NCI-H226 (cell line): ENCODE measurements at places on chromosomes 3 and 15.
A peak's percentile ranks its signal among the peaks of the same experiment; 100 is the strongest.

DNA sequence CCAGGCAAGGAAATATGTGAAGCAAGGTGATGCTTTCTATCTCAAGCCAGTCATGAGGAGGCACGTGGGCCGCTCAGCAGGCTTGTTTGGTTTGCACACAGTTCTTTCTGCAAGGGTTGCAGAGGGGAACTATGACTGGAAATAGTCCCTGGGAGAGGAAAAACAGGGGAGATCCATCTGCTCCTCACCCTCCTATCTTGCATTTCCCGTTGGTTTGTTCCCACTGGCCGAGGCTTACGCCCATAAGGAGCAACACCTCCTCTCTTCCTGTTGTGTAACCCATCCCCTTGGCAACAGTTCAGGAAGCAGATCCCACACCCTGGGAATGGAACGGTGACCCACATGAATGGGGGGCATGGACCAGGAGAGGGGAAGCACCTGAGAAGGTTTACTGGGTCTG is 72.1 kb upstream of the MAGI1 start:
- peak; percentile 49 for DNase-seq

DNA sequence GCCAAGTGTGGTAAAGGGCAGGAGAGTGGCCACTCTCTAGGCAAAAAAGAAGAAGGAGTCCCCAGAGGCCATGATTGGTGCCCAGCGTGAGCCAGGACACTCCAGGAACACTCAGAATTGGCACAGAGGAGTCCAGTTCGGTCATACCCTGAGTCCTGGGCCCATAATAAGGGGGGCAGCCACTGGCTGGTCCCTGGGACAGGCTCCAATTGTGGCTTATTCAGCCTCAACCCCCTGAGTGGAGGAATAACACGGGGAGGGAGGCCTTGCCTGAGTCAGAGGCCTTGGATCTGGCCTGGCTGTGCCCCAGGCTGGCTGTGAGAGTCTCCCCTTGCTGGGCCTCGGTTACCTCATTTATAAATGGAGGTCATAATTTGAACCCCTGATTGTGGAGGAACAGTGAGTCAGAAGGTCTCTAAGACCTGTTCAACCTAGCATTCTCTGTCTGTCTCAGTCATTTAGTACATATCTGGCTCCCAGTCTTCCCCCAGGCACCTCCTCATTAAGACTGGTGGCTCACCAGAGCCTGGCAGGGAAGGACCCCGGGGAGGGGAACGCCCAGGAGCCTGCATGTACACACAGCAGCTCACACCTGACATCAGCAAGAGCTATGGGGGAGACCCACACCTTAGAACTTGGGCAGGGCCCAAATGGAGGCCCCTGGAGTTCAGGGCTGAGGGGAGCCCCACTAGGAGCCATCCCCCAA is 95.9 kb upstream of the ATP2B2 start:
- no peak for DNase-seq

GRCh38 chr3:48268936-48269561 is 28.1 kb downstream of the ZNF589 start:
- no peak for DNase-seq

- no peak for DNase-seq
Measured at GRCh38 chr3:12660196-12660595, 3.7 kb downstream of the RAF1 start.

DNA sequence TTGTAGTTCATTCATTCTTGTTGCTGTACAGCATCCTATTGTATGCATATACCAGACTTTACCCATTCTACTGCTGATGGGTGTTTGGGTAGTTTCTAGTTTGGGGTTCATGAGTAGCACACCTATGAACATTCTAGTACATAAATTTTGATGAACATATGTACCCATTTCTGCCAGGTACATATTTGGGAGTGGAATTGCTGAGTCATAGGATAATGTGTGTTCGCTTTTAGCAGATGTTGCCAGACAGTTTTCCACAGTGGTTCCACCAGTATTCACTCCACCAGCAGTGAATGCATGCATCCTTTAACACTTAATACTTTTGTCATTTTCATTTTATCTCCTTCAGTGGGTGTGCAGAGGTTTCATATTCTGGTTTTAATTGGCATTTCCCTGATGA is 3.4 kb upstream of the SCN5A start:
- DNase-seq: no peak

DNA sequence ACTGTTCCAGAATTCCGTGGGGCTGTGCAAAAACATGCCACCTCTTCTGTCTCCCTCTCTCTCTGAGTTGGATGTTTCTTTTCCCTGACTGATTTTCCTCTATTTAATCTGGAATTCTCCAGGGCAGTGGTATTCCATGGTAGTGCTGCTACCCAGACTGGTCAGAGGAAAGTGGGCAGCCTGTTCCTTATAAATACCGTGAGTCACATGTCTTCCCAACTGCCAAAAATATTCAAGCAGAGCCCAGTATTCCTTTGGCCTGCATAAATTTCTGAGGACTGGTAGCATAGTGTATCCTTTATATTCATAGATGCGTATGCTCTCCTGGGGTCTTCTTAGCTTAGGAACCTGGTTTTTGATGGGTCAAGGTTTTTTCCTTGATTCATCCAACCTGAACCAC is 40.9 kb downstream of the CEMIP start:
- DNase-seq: no peak

GRCh38 chr3:187120326-187120725 is 19.0 kb downstream of the RPL39L start:
- DNase-seq: no peak

DNA sequence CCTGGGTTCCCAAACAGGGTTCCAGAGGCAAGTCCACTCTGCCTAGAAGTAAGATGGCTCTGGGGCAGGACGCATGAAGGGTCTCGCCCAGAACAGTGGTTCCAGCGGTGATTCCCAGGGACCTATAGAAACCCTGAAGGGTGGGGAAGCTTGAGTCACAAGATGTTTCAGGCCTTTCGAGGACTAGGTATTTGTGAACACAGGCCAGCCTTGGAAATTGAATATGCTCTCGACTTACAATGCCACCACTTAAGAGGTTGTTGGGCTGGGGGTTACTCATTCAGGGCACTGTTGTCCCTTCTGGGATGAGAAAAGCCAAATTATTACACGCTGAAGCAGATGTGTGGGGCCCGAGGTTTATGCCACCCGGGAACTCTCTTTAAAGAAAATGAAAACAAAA is 152.0 kb downstream of the TJP1 start:
- no peak for DNase-seq

- no peak for DNase-seq
Measured at GRCh38 chr3:127590282-127590592, 296 bp downstream of the TPRA1 start.

DNA sequence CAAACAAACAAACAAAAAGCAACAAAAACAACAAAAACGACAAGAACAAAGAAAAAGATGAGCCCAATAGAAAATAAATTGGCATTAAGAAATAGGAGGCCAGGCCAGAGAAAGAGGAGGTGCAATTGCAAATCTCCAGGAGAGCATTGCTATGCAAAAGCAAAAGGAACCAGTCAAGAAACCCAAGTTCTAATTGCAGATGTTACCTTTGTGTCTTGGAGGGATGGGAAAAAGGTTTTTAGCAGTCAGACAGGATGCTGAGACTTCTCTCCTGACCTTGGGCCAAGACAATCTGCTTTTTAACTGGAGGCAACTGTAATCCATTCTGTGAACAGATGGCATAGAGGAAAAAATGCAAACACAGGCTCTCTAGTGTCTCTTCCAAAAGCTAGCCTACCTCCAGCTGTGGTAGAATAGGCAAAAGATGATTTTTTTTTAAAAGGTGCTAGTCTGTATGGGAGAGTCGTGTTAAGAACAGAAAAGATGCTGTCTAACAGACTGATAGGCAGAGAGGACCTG is 56.4 kb downstream of the LSAMP start:
- DNase-seq: no peak

DNA sequence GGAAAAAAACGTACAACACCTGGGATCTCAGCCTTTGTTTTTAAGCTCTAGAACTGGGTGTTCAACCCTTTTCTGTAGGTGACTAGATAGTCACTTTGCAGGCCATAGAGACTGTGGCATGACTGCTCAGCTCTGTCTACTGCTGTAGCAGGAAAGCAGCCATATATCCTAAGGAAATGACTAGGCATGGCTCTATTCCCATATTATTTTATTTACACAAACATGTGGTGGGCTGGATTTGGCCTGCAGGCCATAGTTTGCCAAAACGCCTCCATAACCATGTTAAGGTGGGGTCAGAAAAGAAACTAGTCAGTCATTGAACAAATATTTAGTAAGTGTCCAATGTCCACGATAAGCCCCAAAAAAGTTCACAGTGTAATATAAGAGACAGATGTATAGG is 452.5 kb downstream of the MCTP2 start:
- no peak for DNase-seq

DNA sequence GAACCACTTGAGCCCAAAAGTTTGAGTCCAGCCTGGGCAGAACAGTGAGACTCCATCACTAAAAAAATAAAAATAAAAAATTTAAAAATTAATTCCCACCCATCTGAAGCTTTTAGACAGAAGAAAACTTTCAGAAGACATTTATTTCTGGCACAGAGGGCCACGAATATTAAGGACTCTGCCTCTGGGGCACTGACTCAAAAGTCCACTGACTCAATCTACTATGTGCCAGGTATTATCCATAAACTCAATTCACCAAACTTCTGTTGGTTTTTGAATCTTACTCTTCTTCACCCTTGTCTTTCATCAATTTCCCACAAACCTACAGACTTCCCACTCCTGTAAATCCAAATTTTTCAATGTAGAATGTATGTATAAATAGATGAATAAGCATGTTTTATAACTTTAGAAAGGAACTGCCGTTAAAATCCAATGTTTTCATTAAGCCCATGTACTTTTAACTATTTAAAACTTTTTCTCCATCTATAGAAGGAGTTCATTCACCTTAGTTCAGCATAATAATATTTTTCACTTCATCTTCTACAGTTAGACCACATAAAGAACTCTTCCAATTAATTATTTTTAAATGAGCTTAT is 19.9 kb downstream of the ATP13A3 start:
- DNase-seq: no peak

- DNase-seq: peak; percentile 66
Measured at GRCh38 chr3:141486746-141487520, at the start of gene RASA2. TSS of gene RASA2 (plus strand) at chr3:141487027. CDS start at chr3:141487084, 57 bp downstream.

DNA sequence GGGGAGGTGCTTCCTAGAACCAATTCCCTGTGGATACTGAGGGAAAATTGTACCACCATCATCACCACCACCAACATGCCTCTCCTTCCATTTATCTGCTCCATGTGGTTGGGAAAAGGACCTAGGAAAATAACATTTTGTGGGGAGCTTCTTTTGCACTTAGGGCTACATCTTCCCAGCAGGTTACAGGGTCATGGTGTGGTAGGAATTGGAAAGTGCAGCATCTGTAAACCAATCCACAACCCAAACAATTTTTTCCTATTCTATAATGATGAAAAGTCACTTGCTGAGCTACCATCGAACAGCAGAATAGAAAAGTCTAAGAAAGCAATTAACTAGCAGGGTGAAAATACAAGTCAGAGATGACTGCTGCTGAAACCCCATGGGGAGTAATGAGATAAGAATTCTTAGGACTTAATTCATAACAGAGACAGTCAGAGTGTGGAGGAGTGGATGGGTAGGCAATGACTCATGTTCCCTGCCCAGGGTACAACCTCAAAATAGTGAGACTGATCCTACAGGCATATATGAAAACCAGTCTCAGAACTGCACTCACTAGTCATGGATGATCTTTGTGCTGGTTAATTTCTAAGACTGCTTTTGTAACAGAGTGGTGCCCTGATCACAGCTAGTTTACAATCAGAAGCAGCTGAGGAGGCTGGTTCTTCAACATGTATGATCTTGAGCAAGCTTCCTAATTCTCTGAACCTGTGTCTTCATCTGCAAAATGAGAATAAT is 38.1 kb upstream of the LEKR1 start:
- peak; percentile 91 for DNase-seq

DNA sequence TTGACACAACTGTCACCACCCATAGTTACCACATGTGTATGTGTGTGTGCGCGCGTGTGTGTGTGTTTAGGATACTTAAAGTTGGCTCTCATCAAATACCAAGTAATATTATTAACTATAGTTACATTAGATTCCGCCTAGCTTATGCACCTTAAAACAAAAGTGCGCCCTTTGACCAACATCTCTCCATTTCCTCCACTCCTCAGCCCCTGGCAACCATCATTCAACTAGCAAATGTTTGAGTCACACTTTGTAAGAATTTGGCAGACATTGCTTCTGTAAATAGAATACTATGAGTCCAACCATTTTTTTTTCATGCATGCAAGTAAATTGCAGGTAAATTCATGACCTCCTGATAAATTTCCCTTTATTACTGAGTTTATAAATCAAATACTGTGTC is 169.3 kb downstream of the GBE1 start:
- DNase-seq: peak; percentile 22

- peak; percentile 32 for DNase-seq
Measured at GRCh38 chr3:111808439-111808838, 50.6 kb upstream of the PHLDB2 start.

DNA sequence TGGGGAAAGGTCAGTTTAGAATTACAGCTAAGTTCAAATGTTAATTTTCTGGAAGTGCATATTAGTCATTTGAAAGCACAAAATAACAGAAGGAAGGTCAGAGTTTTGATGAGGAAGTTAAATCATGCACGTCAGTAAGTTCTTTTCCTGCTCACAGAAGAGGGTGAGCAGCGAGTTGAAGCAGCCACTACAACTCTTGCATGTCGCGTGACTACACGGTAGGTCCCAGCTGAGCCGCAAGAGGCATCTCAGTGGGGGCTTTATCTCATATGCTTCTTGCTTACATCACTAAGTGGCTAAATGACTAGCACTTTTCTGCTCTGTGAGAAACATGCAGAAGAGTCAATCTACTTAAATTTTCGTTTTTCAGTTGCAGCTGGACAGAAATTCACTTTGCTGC is 21.3 kb upstream of the SEC62 start:
- no peak for DNase-seq

DNA sequence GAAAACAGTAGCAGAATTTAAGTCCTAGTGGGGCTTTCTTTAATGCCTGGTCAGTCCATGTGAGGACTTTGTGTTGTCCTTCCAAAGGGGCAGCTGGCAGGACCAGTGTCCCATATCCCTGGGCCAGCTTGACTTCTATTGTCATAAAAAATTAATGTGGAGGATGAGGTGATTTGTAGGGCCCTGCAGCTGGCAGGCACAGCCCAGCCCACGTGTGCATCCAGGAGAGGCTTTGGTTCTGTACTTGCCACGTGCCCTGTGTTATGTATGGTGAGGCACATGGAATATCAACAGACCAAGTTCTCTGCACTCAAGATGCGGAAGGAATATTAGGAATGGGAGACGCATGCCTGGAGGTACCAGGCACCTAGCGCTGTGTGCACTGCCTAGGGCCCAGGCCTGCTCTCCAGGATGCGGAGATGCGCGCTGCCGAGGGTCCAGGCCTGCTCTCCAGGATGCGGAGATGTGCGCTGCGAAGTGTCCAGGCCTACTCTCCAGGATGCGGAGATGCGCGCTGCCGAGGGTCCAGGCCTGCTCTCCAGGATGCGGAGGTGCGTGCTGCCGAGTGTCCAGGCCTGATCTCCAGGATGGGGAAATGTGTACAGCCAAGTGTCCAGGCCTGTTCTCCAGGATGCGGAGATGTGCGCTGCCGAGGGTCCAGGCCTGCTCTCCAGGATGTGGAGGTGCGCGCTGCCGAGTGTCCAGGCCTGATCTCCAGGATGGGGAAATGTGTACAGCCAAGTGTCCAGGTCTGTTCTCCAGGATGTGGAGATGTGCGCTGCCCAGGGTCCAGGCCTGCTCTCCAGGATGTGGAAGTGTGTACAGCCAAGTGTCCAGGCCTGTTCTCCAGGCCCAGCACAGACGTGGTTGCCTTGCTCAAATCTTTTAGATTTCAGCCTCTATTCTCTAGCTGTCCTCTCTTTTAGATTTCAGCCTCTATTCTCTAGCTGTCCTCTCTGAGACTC is 183.3 kb upstream of the ROPN1 start:
- no peak for DNase-seq

GRCh38 chr15:74132681-74133651 is 2.6 kb downstream of the ISLR2 start:
- DNase-seq: no peak
